ENCODE measurements at places on chromosomes 11 and 22.

DNA sequence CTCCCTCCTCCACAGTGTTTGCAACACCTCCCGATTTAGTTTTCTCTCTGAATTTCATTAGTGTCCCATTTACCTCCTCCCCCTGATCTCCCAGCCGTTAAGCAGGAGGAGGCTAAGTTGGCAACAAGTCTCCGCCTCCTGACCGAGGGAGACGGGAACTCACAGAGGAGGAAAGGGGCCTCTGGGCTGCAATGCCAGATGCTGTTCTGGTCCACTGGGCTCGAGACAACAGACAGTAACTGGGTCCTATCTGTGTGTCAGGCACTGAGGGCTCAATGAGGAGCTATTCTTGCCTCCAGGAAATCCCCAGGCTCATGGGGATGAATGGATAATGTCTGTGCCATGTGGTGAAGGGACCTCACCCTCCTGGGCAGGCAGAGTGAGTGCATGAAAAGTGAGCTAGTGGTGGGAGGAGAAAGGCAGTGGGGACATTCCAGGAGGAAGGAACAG, 228.1 kb downstream of the TENM4 start:
- no peak for DNase-seq

GRCh38 chr11:114617157-114618124, 21.9 kb upstream of the NXPE4 start:
- DNase-seq, result no peak

- DNase-seq, result no peak
Observed at GRCh38 chr22:31583861-31584485, 78.0 kb downstream of the PISD start.

DNA sequence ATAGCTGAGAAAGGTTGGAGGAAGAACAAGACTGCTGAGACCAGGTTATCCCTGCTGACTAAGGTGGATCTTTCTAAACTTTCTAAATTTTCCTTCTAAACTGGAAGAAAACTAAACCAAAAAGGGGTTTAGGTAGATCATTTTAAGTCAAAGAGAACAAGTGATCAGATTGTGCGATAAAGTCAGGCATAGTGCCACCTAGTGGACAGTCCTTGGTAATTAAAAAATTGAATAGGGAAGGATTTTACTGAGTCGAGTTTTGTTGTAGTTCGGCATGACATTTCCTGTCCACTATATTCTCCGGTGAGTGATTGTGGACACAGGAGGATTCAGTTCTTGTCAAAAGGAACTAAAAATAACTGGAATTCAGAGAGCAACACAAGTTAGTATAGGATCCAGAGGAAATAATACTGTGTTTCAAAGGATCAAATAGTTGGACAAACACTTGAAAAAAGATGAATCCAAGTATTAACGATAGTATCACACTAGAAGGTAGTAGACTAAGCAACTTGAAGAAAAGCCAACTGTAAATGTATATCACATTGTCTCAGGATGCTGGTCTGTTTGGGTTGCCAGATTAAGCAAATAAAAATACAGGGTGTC, 1236.4 kb downstream of the FAM181B start:
- peak; percentile 67 for DNase-seq

GRCh38 chr11:103202048-103202651, 92.9 kb downstream of the DYNC2H1 start:
- DNase-seq, result peak; percentile 56

DNA sequence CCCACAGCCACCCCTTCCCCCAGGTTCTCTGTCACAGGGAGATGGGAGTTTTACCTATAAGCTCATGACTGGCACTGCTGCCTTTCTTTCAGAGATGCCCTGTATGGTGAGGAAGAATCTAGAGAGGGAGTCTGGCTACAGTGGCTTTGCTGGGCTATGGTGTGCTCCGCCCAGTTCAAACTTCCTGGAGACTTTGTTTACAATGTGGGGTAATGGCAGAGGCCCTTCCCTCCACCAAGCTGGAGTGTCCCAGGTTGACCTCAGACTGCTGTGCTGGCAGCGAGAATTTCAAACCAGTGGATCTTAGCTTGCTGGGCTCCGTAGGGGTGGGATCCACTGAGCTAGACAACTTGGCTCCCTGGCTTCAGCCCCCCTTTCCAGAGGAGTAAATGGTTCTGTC, 143.5 kb downstream of the MSANTD4 start:
- no peak for DNase-seq

DNA sequence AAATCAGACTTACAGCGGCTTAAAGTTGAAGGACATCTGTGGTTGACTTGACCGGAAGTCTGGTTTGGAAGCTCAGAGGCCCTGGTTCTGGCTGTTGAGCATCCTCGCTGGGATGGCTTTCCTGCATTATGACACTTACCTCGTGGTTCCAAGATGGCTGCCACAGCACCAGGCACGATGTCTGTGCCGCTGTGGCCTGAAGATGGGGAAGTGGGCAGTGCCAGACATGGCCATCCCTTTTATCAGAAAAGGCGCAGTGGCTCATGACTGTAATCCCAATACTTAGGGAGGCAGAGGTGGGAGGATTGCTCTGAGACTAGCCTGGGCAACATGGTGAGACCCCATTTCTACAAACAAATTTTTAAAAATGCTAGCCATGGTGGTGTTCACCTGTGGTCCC, 40.5 kb downstream of the CD82 start:
- DNase-seq, result no peak

DNA sequence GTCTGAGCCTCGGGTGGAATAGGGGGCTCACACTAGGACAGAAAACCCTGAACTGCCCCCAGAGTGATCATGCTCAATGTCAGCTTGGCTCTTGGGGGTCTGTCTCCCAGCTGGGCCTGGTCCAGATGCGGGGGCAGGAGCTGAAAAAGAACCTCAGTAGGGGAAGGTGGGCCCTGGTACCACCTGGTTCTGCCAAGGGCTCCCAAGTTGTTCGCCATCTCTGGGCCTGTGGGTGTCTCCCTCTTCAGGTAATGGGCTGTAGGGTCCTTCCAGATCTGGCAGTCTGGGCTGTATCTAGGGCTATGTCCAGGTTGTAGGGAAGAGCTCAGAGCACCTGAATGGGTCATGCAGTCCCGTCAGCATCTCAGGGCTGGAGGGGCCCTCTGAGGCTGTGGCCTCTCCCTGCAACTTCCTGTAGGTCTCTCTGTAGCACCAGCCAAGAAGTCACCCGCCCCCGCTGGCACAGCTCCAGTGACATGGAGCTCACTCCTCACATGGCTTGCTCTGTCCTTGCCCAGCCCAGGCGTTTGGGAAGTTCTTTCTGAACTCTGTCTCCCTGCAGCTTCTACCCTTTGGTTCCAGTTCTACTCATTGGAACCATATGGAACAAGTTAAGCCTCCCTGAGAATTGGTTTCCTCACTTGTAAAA, 33.0 kb upstream of the SOX10 start:
- peak; percentile 93 for DNase-seq

GRCh38 chr11:126366064-126366822, 10.8 kb downstream of the ST3GAL4 start:
- peak; percentile 82 for DNase-seq

DNA sequence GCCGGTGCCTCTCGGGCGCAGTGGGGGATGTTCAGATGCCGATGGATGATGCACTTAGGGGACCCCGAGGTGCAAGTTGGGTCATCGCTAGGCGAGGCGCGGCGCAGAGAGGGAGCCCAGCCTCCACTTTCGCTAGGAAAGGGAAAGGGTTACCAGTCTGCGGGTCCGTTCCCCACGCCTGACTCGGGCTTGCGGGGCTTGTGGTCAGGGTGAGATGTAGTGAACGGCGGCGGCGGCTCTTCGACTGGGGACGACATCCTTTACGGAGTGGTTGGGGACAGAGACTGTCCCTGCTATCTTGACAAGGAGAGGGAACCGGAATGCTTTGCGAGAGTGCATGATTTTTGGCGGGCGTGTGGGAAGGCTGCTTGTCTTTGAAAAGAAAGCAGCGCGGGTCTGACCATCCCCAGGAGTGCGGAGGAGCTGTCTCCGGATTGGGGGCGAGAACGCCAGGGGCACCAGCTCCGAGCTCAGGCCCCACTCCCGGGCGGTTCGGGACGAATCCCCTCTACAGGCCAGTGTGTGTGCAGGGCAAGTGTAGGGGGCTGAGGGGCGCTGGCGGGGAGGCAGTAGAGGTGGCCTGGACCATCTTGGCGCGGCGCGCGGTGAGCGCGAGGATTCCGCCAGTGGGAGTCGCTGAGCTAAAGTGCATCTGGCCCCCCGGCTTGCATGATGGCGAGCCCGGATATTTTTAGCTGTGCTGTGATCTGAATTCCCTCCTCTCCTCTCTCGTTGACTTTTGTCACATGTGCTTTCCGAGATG, 1.1 kb downstream of the FAT3 start:
- peak; percentile 68 for DNase-seq

DNA sequence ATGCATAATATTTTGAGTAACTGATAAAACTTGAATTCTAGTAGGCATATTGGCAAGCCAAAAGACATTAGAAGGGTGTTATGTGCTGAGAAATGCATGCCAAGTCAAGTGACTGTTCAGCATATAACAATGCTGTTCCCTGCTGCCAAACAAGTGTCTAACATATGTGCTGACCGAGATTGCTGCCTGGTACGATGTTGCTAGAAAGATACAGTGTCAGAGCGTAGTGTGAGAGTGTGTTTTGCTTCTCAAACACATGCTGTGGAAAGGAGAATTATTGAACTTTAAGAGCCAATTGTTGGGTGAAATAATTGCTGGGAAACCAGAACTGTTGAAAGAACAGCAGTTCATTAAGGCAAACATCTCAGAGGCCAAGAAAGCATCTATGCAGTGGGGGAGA, 71.3 kb upstream of the GRIA4 start:
- DNase-seq, result no peak

- no peak for DNase-seq
Observed at GRCh38 chr22:47038206-47038835, 275.9 kb downstream of the TBC1D22A start.

DNA sequence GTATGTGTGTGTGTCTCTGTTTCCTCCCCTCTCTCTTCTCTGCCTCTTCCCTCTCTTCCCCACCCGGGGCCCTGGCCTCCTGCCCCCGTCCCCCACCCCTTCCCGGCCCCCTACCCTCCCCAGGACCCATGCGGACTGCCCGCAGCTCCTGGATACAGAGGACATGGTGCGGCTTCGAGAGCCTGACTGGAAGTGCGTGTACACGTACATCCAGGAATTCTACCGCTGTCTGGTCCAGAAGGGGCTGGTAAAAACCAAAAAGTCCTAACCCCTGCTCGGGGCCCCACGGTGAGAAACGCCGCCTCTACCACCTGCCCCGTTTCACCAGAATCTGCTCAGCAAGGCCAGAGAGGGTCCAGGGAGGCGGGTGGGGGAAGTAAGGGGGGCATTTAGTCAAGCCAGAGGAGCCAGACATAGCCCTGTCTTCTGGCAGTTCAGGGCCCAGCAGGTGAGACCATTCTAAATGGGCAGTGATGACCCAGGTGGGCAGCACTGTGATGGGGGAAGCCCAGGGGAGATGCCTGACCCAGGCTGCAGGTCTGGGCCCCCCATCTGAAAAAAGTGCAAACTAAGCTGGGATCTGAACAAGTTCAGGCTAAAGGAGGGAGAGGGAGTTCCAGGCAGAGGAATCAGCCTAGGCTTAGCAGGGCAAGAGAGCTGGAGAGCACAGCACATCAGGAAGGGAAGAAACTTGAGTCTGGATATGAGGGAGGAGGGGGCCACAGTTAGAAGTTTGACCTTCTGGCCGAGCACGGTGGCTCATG, 6.4 kb downstream of the SELENOM start:
- DNase-seq, result no peak

DNA sequence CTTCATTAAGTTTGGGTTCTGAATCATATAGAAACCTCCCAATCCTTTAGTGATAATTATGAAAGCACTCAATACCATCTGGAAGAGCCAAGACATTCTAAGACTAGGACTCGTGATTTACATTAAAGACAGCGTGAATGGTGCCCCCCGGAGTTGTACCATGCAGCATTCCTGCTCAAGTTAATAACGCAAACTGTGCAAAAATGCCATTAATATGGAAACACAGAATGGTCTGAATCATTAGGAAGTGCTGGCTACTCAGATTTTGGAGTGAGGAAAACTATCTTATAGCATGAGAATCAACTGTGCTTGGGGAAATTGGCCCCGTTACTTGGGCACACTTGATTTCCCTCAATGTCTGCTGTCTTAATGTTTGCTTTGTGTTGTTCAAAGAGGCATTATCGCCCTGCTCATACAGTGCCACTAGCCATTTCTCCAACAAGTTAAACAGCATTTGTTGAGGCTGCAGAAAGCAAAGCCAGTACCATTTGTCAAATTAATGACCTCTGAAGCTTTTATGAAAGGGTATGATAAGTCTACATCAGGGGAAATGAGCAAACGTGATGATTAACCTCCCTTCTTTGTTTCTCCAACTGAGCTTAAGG, 18.5 kb upstream of the TPH1 start:
- DNase-seq, result no peak

- DNase-seq, result no peak
Observed at GRCh38 chr11:65459552-65459951, 37.0 kb downstream of the NEAT1 start.

DNA sequence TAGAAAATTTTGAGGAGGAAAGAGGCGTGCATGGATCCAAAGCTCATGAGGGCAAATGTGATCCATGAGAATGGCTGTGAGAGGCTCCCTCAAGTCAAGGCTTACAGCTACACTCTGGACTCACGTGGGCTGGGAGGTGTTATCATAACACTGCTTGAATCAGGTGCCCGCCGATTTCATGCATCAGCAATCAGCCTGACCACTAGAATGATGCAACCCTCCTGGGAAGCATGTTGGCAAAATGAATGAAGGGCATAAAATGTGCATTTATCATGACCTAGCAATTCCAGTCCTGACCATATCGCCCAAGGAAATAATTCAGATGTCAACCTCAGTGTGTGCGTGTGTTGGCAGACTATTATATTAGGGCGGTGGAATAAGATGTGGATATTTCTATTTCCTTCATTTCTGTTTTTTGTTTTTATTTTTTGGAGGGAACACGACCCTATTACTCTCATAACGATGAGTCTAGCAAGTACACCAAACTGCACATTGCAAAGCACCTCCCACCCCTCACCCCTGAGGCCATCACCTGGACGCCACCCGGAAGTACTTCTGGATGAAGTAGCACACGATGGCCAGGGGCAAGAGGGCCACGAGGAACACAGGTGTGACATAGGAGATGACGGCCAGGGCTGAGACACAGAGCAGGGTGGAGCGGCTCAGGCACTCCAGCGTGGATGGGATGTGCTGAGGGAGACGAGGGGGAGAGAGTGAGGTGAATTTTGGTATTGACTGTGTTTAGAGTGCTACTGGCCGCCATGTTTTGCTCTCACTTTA, 15.7 kb upstream of the KCNJ11 start:
- no peak for DNase-seq

GRCh38 chr11:112630496-112630895, 330.7 kb upstream of the NCAM1 start:
- DNase-seq, result no peak

DNA sequence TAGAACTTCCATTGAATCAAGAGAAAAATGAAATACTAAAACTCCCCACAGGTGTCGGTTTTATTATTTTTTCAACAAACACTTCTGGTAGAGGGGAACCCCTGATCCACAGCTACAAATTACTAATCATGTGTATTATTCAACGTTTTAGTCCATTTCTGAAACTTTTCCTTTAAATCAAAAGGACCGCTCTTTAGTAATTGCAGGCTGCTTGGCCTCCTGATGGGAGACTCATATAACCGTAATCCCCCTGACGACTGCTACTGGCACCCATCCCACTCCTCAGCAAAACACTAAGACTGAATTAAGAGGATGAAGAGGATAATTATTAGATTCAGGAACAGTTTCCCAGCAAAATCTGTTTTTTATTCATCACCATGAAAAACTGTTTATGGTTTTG, 46.4 kb downstream of the PAX6 start:
- no peak for DNase-seq

- no peak for DNase-seq
Observed at GRCh38 chr11:5467527-5467926, 18.4 kb downstream of the OR51I2 start.

GRCh38 chr22:39205344-39206021, 39.3 kb downstream of the PDGFB start:
- DNase-seq, result no peak
